Activated CD4-positive, alpha-beta T cell treated with anti-CD3 and anti-CD28 coated beads, Interleukin-2, Interleukin-6, amounts not matched to agents 100 ng/mL and 50 ng/mL, durations not matched to agents 16 hours and 8 hours (primary cell): ENCODE measurements at places on chromosomes 2 and 18.
A peak's percentile ranks its signal among the peaks of the same experiment; 100 is the strongest.

- no peak for DNase-seq
Observed at GRCh38 chr18:26516964-26517363, 31.4 kb downstream of the KCTD1 start.

- DNase-seq = no peak
Observed at GRCh38 chr2:44964752-44965236, 23.3 kb downstream of the SIX3 start.

- DNase-seq = no peak
Observed at GRCh38 chr2:32952761-32953476, 6.2 kb downstream of the LTBP1 start.

GRCh38 chr18:31206071-31206470 is 43.4 kb upstream of the DSC1 start:
- DNase-seq = no peak

DNA sequence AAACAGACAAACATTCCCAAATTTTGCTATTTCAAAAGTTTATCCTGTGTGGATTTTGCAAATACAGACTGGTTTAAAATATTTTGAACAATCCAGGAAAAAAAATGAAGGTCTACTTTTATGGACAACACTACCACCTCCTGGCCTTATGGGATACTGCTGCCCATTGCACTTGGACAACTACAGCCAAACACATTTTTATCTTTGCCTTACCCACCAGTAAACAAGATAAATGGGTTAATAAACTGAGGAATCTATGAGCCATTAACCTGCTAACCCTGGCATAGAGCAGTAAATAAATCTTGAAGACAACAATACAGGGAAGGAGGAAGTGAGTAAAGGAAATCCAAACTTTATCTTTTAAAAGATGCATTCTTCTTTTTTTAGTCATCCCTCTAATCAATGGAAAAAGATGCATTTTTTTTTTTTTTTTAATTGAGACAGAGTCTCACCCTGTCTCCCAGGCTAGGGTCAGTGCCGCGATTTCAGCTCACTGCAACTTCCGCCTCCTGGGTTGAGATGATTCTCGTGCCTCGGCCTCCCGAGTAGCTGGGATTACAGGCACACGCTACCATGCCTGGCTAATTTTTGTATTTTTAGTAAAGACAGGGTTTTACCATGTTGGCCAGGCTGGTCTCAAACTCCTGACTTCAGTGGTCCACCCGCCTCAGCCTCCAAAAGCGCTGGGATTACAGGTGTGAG is 2.1 kb upstream of the SPIRE1 start:
- DNase-seq = peak; percentile 55

GRCh38 chr2:224041554-224041953 is 2.5 kb upstream of the SERPINE2 start:
- DNase-seq = no peak

- no peak for DNase-seq
Observed at GRCh38 chr2:181952404-181953226, 33.0 kb upstream of the PPP1R1C start.

GRCh38 chr2:48264627-48265026 is 265.3 kb upstream of the STON1 start:
- no peak for DNase-seq

DNA sequence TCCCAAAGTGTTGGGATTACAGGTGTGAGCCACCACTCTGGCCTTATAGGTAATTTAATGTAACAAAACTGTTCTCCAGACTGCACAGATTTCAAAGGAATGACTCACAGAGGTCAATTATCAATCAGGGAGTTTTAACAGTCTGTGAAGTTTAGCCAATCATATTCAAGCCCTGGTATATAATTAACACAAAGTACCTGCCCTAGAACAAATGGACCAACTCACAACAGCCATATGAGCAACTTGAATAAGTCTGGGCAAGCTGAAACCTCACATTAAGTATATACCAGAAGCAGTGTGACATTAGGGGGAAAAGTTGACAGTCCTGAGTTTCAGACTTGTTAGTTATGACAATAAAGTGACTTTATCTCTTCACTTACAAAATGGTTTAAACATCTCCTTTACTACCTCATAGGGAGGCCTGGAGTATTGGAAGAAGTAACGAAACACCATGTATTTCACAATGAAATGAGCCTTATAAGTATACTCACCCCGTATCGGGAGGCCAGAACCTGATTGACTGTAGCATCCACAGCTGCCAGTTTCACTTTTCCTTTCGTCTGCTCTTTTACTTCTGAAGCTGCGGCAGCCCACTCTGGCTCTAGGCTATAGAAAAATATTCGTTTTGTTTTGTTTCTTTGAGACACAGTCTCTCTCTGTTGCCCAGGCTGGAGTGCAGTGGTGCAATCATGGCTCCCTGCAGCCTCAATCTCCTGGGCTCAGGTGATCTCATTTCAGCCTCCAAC is 22.2 kb downstream of the PDIA6 start:
- DNase-seq = peak; percentile 38

- DNase-seq = no peak
Observed at GRCh38 chr2:25517701-25518100, 155.7 kb downstream of the DTNB start.

- no peak for DNase-seq
Observed at GRCh38 chr2:236743039-236743920, 173.7 kb downstream of the ACKR3 start.
